ENCODE measurements at places on chromosomes 11 and 22.

DNA sequence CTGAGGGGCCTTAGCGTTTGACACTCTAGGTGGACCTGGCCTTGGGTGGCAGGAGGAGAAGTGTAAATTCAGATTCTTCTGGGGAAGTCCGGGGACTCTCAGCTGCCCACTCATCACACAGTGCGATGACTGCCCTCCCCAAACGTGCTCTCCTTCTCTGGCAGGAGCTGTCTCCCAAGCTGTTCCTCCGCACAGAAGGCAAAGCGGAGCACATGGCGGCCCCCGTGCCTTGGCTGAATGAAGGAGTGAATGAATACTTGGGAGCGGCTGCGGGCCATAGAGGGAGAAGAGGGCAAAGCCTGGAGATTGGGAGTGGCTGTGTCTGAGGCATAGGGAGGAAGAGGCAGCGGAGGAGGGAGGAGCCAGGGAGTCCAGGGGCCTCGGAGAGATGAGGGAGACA, 6.9 kb upstream of the NAA40 start:
- DNase-seq: no peak

GRCh38 chr22:42994276-42994916, 20.6 kb downstream of the PACSIN2 start:
- DNase-seq: no peak

DNA sequence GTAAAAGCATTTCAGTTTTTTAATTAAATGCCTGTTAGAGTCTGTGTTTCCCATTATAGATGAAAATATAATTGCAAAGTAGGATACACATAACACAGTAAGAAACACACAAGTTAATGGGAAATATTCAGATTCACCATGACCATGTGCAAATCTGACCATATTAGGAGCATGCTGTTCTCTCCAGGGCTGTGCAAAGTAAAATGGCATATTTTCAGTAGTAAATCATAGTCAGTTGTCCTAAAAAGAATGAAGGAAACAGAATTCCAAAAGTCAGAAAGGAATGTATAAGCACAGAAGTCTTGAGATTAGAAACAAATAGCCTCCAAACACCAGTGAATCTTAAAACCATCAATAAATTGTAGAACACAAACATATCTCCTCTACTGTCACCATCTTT, 44.4 kb downstream of the CNTN5 start:
- DNase-seq: no peak

- DNase-seq: no peak
Measured at GRCh38 chr11:36296884-36297543, 926 bp downstream of the PRR5L start.

DNA sequence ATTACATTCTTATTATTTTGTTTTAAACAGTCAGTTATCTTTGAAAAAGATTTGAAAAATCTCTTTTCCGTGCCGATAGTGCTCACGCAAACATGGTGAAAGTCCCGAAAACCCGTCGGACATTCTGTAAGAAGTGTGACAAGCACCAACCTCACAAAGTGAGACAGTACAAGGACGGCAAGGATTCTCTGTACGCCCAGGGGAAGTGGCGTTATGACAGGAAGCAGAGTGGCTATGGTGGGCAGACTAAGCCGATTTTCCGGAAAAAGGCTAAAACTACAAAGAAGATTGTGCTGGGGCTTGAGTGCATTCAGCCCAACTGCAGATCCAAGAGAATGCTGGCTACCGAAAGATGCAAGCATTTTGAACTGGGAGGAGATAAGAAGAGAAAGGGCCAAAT, 28.7 kb upstream of the CTSD start:
- DNase-seq: no peak

DNA sequence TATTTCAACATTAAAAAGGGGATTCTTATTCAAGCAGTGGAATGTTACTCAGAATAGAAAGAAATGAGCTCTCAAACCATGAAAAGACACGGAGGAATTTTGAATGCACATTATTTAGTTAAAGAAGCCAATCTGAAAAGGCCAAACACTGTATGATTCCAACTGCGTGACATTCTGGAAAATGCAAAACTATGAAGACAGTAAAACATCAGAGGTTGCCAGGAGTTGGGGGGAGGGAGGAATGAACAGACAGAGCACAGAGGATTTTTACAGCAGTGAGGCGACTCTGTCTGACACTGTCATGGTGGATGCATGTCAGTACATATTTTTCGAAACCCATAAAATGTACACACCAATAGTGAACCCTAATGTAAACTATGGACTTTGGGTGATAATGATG, 22.9 kb upstream of the THY1 start:
- no peak for DNase-seq

DNA sequence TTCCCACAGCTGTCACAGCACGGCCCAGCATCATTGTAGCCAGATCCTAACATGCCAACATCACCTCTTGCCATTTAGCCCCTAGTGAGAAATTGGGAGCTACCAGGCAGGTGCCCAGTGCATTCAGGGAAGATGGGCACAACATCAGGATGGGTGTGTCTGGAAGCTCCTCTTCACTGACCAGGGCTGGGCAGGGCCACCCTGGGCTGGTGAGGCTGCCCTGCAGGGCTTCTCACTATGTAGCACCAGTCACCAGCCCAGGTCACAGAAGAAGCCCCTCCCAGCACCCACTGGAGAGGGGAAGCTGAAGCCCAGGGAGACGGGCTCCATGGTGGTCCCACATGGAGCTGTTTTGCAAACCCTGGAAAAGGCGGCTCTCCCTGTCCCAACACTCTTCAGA, 13.9 kb downstream of the ZNF74 start:
- no peak for DNase-seq

DNA sequence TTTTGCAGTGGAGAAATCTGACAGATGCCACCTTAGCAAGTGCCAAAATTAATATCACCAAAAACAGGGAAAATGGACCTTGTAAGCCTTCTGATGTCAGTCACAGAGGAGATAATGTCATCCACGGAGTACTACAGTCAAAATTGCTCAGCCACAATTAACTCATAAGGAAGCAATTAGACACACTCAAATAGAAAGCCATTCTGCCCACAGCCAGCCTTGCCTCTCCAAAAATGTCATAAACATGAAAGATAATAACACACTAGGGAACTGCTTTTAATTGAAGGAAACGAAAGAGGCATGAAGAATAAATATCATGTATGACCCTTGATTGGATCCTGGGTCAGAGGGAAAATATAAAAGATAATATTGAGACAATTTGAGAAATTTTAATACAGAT, 505.6 kb upstream of the API5 start:
- no peak for DNase-seq

GRCh38 chr11:102620818-102621561, 4.1 kb downstream of the MMP20 start:
- no peak for DNase-seq

DNA sequence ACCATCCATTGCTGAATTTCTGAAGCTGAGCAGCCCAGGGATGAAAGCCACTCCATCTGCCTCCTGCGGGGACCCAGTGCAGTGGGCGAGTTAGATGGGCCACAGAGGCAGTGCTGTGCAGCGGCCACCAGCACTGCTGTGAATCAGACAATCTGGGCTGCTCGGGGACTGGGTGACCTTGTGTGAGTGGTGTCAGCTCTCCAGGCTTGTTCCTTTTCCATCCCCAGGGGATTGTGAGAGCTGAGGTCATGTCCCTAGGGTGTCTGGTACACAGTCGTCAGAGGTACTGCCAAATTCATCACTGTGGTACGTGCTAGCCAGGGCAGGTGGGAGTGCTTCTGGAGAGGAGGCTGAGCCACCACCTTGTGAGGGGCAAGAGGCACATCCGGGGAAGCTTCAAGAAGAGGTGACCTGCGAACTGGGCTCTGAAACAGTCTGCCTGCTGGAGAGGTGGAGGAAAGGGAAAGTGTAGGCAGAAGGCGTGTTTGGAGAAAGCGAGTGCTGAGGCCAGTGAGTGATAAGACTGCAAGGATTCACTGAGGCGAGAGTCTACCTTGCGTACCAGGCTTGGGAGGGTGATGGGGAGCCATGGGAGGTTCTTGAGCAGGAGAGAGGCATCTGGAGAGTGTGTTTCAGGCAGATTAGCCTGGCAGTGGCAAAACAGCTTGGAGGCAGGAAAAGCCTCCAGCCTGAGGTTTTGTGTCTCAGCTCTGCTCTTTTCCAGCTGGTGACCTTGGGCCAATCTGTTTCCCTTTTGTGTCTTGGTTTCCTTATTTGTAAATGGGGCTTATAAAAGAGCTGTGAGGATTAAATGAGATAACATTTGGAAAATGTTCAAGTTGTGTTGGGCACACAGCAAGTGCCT, 22.7 kb downstream of the CACNA1I start:
- DNase-seq: no peak

DNA sequence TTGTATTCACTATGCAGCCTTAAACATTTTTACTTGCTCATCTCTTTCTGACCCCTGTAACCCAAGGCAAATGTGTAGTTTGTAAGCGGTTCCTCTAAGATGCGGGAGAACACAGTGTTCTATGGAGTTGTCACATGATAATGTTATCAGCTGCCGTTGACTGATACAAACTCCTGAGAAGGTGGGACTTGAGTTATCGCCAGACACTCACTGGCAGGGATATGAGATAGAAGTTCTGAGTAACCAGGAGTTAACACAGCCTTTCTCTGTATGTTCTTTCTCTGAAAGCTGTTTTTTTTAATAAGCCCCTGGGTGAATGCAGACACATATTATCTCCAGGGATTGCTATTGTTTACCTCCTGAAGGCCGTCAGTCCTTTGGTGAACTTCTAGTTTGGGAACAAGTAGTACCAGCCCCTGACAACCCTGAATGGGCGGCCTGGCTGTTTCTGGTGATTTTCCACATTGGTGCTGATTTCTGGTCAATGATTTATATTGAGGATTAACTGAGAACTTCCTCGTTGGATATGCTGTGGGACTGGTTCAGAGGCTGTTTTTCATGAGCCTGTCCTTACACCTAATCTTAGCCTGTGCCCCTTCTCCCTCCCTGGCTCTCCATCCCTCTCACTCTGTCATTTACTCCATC, 155.3 kb upstream of the RASSF10 start:
- DNase-seq: no peak

DNA sequence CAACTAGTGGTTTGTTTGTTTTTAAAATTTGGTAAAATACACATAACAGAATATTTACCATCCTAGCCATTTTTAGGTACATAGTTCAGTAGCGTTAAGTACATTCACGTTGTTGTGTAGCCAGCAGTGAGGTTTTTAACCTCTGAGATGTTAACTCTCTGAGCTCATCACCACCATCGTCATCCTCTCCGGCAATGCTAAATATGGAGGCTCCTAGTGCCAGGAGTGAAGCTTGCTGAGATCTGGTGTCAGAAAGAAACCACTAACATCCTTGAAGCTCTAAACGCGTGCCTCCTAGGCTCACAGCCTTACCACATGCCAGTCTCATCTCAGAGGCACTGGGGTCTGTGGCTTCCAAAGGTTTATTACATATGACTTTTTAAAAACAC, 330.2 kb upstream of the B3GAT1 start:
- no peak for DNase-seq

Data from activated T-cell treated with anti-CD3 and anti-CD28 coated beads, Interleukin-2, amount 50 U/mL, for 24 hours (primary cell).